ENCODE measurements at places on chromosomes 7 and 10.

DNA sequence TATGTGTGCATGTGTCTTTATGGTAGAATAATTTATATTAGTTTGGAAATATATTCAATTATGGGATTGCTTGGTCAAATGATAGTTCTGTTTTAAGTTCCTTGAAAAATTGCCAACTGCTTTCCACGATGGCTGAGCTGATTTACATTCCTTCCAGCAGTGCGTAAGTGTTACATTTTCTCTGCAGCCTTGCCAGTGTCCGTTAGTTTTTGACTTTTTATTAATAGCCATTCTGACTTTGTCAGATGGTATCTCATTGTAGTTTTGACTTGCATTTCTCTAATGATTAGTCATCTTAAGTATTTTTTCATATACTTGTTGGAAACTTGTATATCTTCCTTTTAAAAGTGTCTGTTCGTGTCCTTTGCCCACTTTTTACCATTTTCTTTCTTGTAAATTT lies 434.2 kb upstream of the POT1 start:
- DNase-seq: no peak

DNA sequence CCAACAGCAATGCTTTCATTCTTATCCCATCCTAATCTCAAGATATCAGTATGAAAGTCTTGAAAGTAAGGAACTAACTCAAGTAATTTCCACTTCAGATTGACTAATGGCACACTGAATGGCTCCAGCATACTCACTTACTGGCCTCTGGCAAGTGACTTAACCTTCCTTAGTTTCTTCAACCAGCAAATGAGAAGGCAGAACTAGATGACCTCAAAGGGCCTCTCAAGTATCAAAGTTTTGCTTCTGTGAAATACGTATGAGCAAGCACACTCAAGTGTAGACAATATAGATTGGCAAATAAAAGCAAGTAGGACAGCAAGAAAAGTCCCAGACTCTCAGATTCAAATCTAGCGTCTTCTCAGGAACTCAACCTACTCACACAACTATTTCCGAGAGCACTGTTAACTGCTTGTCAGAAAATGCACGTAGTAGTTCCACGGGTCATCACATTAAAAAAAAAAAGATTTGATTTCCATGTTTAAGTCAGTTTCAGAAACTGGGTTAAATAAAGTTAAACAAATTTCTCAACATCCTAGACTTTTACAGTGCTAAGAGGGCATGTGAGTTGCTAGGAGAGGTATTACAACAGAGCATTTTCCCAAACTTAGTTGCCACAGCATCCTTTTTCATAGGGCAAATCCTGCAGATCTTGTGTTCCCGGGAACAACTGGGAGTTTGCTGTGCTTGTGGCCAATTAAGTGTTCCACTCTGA lies 276.9 kb upstream of the KLF14 start:
- no peak for DNase-seq

GRCh38 chr10:121732656-121733445 lies 134.6 kb upstream of the FGFR2 start:
- no peak for DNase-seq

DNA sequence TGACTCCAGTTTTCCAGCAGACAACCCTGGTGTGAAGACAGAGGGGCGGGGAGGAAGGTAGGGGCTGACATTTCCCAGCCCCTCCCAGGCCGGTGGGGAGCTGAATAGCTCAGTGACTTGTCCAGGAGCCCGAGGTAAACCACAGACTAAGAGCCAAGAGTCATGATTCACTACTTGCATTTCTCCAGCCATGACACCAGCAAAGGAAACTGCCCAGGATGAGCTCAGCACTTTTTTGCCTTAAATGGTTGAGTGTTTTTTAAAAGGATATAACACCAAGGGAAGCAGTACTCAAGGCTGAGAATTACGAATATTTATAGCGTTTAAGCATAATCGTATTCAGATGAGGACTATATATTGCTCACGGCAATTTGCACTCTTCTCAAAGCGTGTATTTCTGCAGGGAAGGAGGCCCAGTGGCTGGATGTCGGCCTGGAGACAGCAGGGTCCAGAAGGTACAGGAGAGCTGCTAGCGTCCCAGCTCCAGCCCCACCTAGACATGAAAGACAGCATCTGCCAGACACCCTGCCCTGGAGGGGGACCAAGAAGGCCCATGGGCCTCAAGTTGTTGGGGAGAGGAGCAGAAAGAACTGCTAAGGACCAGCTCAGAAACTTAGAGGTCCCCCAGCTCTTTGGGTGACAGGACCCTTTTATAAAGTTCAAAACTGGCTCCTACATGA lies 141.4 kb downstream of the GRID1 start:
- no peak for DNase-seq

All from activated CD4-positive, alpha-beta T cell treated with anti-CD3 and anti-CD28 coated beads, Interleukin-2, amount 50 U/mL, for 4 hours (primary cell).